ENCODE measurements at places on chromosomes 5 and 9.

- no peak for DNase-seq
Observed at GRCh38 chr9:36056896-36057295, 20.2 kb downstream of the RECK start.

GRCh38 chr5:125257057-125257972 is 510.9 kb upstream of the ZNF608 start:
- no peak for DNase-seq

GRCh38 chr5:19496056-19496455 is 491.9 kb downstream of the CDH18 start:
- no peak for DNase-seq

GRCh38 chr5:151026679-151027078 is 6.3 kb downstream of the GPX3 start:
- no peak for DNase-seq

- no peak for DNase-seq
Observed at GRCh38 chr9:4048441-4048840, 251.4 kb downstream of the GLIS3 start.

GRCh38 chr5:151062405-151063141 is 18.3 kb downstream of the TNIP1 start:
- no peak for DNase-seq

- DNase-seq = no peak
Observed at GRCh38 chr9:135201711-135202110, 114.2 kb downstream of the OLFM1 start.

GRCh38 chr9:97853844-97854695 is 1.0 kb downstream of the FOXE1 start:
- peak; percentile 73 for DNase-seq

DNA sequence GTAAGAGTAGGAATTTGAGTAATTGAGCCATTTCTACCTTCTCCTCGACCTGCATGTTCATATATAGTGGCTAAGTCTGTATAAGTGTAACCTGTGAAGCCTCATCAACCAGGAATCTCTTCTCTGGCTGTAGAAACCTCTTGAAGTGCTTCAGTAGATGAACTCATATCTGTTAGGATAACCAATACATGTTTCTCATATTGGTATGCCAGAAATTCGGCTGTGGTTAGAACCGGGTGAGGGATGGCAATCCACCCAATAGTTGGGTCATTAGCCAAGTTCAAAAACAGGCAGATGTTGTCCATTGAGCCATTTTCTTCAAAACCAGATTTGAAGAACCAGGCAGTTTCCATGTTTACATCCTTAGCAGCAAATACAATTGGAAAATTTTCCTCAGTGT is 28.9 kb upstream of the GSN start:
- no peak for DNase-seq

DNA sequence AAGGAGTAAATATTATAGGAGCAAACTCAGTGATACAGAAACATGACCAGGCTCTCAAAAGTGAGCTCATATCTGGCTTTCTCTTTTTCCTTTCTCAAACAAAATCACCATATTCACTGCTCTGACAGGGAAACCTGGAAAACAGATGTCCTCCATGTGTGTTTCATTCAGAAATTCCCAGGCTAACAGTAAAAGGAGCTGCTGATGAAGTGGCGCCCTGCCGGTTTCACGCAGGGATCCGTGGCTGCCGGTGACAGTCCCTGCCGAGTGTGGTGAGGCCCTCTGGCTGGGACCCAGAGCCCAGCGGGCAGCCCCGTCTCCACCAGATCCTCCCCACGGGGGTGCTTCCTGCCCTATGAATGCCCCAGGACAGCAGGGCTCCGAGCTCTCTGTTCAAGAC is 208.1 kb downstream of the GNA14 start:
- no peak for DNase-seq

- DNase-seq = no peak
Observed at GRCh38 chr9:3235497-3235896, 290.3 kb downstream of the RFX3 start.

- DNase-seq = no peak
Observed at GRCh38 chr5:36360307-36360706, 58.6 kb upstream of the RANBP3L start.

GRCh38 chr5:59593439-59594007 is 300.0 kb downstream of the PDE4D start:
- DNase-seq = no peak

GRCh38 chr5:133401731-133402347 is 210.5 kb downstream of the FSTL4 start:
- peak; percentile 15 for DNase-seq

GRCh38 chr5:175856408-175857100 is 14.8 kb upstream of the CPLX2 start:
- no peak for DNase-seq

DNA sequence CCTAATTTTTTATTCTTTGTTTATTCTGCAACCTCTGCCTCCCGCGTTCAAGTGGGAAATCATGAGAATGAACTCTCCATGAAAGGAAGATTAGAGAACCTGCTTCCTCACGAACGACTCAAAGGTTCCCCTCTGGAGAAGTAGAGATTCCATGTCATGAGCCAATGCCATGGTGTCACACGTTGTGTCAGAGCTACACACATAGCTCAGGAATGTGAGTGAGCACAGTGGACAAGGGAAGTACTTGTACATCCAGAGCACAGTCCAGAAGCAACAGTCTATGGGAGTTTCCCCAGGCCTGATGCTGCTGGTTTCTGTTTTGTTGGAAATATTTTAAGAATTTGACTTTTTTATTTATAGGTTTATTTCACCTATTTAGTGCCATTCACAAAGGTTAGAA is 26.8 kb upstream of the PPP2CA start:
- DNase-seq = no peak
